ENCODE measurements at places on chromosomes 1 and 21.

DNA sequence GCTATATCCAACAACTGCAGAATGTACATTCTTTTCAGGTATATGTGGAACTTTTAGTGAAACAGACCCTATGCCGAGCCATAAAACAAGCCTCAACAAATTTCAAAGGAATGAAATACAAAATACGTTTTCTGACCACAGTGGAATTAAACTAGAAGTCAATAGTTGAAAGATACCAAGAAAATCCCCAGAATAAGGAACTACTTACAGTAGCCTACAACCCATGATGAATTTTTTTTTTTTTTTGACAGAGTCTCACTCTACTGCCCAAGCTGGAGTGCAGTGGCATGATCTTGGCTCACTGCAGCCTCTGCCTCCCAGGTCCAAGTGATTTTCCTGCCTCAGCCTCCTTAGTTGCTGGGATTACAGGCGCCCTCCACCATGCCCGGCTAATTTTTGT lies 83.4 kb downstream of the RUNX3 start:
- no peak for DNase-seq

DNA sequence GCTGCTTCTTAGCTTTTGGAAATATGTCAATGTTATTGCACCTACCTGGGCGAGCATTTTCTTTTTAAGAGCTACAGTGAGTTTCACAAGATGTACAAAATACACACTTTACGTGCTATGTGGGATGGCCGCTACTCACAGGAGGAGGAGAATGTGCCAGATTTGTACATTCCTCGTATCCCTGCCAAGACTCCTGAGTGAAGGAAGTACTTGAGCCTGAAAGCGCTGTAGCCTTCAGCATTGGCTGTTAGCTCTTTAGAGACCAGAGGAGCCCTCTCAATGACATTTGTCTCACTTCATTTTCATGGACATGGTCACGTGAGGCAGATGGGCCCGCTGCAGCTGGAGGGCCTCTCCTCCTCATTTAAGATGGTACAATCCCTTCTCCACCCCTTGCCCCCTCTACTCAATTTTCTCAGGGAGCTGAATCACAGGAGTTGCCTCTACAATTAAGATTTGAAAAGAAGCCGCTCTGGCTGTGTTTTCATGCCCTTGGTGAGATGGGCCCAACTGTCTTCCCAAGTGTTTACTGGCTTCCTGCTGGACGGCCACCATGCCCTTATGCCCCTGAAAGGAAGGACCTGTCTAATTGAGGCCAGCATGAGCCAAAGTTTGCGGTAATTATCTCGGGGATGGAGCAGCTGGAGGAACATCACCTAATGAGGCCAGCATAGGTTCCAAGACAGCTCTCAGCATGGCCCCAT lies 442.6 kb downstream of the PRDM2 start:
- peak; percentile 99 for DNase-seq

GRCh38 chr1:225461533-225462428 lies 33.9 kb upstream of the LBR start:
- peak; percentile 62 for DNase-seq

GRCh38 chr1:45327644-45328515 lies 1.2 kb downstream of the HPDL start:
- DNase-seq = no peak

GRCh38 chr1:55211863-55212262 lies 3.3 kb downstream of the USP24 start:
- no peak for DNase-seq

GRCh38 chr1:20496241-20496661 lies 10.2 kb upstream of the CAMK2N1 start:
- DNase-seq = no peak

- DNase-seq = no peak
These were observed 39.4 kb upstream of the ZNF496 start for GRCh38 chr1:247370786-247371732.

DNA sequence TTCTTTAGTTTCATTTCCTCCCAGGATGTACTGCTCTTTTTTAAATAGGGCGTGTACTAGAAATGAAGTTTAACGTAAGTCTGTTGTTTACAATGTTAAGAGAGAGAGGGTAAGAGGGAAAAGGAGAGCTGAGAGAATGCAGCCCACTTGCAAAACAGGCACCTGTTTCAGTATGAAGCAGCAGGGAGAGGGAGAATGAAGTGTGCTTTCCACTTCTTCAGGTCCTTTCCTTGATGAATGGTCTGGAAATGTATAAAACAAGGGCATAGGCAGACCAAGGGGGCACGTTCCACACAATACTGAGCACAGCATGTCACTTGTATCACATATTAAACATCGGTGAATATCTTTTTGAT lies 2.0 kb downstream of the KCNA3 start:
- no peak for DNase-seq
